Fibroblast of lung (primary cell): ENCODE measurements at places on chromosomes 7 and 10. TPM values are rescaled to one million over a fixed set of nuclear protein-coding genes. Genes with fewer than 3 reads are reported as not detected.

Gene ZNHIT1
- 62.1 and 62.9 TPM in 2 replicates for total RNA-seq

Gene PTPRN2
- 0.77 and 1.2 TPM in 2 replicates for total RNA-seq

Gene HOXA3
- 1.5 TPM in 2 replicates for total RNA-seq

Gene HMX3
- not detected in 2 replicates for total RNA-seq

Gene CCDC186
- 15.2 and 15.7 TPM in 2 replicates for total RNA-seq

Gene ASAH2
- 0.51 and 0.99 TPM in 2 replicates for total RNA-seq

Gene SLC18A3
- not detected in 2 replicates for total RNA-seq

Gene ATRNL1
- total RNA-seq: 0.33 and 1.0 TPM in 2 replicates

Gene SLC26A5
- total RNA-seq: not detected in 2 replicates

Gene PLEKHS1
- not detected in 2 replicates for total RNA-seq

Gene ADAM12
- total RNA-seq: 21.0 and 33.9 TPM in 2 replicates

Gene GIMAP2
- total RNA-seq: 13.9 and 16.2 TPM in 2 replicates

Gene CYP3A7
- 23.9 and 37.8 TPM in 2 replicates for total RNA-seq

Gene FAS
- 95.8 and 124 TPM in 2 replicates for total RNA-seq

Gene CALHM1
- total RNA-seq: not detected in 2 replicates

Gene SPDYE6
- total RNA-seq: not detected in 2 replicates

Gene BLOC1S2
- 59.1 and 88.8 TPM in 2 replicates for total RNA-seq

Gene BICC1
- 62.7 and 64.7 TPM in 2 replicates for total RNA-seq

Gene UPF2
- total RNA-seq: 16.4 and 22.6 TPM in 2 replicates

Gene DNAJC9
- total RNA-seq: 14.5 and 20.3 TPM in 2 replicates

Gene SYNPO2L
- under 0.01 TPM in 1 of 2 replicates, not detected in the other for total RNA-seq

Gene CARD11
- not detected in 2 replicates for total RNA-seq

Gene ANXA8
- total RNA-seq: 0.26 TPM in 1 of 2 replicates, not detected in the other

Gene GJD4
- total RNA-seq: 0.17 TPM in 1 of 2 replicates, not detected in the other

Gene TDRD1
- total RNA-seq: 0.26 TPM in 1 of 2 replicates, not detected in the other

Gene HTRA1
- 109 and 198 TPM in 2 replicates for total RNA-seq

Gene FKBP9
- 242 and 274 TPM in 2 replicates for total RNA-seq

Gene IKZF1
- under 0.01 TPM in 1 of 2 replicates, not detected in the other for total RNA-seq

Gene LRRC18
- under 0.01 and 0.66 TPM in 2 replicates for total RNA-seq

Gene NANOS1
- 1.0 and 1.2 TPM in 2 replicates for total RNA-seq
